ENCODE measurements at places on chromosomes 3 and 15.

GRCh38 chr3:4399476-4399875 lies 67.6 kb downstream of the SUMF1 start:
- DNase-seq, result no peak

DNA sequence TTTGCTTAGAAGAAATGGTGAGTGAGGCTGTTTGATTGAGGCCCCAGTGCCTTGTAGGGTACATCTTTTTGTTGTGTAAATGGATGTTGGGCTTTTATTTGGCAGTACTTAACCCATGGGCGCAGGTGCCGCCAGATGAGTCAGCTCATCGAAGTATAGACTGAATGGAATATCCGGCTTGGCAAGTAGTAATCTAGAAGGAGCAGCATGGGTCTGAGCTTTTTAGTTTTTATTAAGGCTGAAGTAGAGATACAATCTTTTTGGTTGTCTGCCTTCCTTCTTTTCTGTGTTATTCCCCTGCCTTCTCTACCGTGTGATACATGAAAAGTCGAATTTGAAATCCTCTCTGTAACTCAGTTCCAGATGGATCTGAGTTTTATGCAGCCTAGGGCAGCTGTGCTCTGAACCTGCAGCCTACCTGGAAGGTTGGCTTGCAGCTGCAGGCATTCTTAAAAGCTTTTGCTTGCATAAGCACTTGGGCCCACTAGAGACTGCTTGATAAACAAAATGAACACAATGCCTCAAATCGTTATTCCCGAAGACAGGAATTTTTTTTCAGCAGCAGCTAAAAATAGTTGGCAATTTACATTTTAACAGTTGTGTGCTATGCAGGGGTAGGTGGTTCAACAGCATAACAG lies 177.5 kb upstream of the CGNL1 start:
- DNase-seq, result no peak

- no peak for DNase-seq
Measured at GRCh38 chr3:3951071-3951470, 151.8 kb downstream of the LRRN1 start.

DNA sequence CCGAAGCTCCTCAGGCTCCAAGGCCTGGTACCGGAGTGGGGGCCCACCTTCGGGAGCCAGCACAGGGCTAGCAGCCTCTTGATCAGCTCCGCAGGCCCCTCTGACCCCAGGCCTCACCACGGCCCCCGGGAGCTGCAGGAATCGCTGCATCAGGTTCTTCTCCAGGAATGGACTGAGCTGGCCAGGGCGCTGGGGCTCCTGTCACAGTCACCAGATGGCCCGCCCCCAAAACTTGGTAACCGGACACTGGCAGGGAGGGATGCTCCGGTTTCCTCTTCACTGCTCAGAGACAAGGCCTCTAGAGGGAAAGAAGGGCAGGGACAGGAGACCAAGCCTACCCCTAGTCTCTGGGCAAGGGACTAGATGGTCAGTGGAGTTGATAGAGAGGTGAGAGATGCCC lies 9.9 kb downstream of the AP3B2 start:
- DNase-seq, result no peak

DNA sequence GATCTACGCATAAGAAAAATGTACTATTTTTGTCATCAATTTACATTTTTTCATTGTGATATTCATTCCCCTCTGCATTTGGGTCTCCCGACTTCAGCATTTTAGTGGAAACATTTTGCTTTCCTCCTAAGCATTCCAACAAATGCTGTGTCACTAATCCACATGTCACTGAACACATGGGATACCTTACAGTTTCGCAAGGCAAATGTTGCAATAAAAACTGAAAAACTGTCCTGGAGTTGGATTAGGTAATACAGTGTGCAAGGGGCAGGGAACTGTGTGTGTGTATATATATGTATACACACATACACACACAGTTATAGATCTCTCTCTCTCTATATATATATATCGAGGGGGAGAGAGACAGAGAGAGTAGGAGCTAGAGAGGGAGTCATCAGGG lies 632.2 kb downstream of the MAGI1 start:
- DNase-seq, result no peak

DNA sequence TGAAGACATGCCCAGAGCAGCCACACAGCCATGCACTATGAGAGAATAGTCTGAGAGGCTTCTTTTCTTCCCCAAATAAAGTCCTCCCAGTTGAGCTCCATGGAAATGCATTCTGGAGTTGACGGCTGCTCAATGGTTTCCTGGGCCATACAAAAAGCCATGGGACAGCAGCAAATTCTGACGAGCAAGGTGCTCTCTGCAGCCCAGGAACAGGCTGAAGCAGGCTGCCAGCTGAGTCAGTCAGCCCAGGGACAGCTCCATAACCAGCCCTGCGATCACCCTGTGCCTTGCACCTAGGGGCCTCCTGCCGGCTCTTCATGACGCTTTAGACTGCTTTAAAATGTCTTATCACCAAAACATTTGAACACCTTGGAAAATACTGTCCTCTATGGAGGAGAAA lies 256.3 kb upstream of the CHRNA7 start:
- DNase-seq, result no peak

GRCh38 chr3:109963831-109964230 lies 626.5 kb upstream of the DPPA4 start:
- no peak for DNase-seq

- no peak for DNase-seq
Measured at GRCh38 chr3:101784855-101785613, 6.0 kb downstream of the NXPE3 start.
